ENCODE measurements at places on chromosomes 3 and 15.

DNA sequence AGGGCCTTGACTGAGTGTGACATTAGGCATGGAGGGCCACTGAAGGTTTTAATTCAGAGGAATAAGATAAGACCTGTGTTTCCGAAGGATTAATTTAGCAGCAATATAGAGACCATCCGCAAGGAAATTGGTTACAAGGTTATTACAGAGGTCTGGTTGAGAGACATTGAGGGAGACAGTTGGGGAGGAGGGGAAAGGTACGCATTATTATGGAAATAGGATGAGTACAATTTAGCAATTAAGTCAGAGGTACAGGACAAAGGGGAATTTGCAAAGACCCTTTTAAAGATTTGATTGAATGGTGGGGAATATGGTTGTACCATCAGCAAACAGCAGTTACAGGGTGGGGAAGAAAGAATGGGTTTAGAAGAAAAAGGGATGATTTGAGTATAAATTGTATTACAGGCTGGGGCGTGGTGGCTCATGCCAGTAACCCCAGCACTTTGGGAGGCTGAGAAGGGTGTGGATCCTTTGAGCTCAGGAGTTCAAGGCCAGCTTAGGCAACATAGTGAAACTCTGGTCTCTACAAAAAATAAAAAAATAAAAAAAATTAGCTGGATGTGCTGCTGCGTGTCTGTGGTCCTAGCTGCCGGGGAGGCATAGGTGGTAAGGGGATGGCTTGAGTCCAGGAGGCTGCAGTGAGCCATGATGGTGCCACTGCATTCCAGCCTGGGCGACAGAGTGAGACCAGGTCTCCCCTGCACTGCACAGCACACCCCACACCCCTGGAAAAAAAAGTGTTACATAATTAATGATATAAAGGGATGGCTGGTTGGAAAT is 11.3 kb downstream of the ARL8B start:
- DNase-seq = no peak

- DNase-seq = no peak
Observed at GRCh38 chr3:129046037-129046731, 14.4 kb upstream of the GP9 start.

DNA sequence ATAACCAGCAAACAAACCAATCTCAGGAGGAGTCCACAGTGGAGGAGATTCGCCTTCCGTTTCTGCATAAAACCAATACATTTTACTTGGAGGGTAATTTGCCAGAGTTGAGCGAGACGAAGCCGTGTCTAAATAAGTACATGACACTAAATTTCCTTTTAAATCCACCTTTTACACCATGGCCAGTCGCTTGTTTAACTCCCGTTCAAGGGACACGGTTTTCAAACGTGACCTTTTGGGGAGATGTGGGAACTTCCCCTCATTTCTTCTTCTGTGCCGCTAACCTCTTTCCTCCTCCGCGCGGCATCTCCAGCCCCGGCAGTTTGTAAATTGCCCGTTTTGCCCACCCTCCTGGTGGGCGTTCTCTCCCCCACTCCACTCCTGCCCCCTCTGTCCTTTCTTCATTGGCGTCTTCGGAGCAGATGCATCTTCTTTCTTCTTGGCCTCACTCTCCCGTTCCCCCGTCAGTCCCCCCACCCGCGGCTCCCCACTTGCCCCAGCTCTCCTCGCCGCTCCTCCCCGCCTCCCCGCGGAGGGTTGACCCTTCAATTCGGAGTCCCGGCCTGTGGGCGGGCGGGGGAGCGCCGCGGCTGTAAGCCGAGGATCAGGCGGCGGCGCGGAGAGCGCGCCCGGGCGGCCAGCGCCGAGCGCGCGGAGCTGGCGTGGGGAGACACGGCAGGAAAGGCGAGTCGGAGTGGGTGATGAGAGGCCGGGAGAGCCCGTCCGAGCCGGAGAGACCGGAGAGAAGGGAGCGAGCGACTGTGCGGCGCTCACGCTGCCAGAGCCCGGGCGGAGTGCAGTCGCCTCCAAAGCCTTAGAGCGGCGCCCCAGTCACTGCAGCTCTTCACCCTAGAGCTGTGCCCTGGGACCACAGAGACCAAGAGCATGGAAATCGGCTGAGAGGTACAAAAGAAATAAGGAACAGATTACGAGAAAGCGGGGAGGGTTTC is at the start of gene NLGN1:
NLGN1 (plus strand) TSS at position 584 of the 950 bp plus-strand sequence.
- peak; percentile 59 for DNase-seq

- peak; percentile 60 for DNase-seq
Observed at GRCh38 chr15:32994810-32995424, 199.6 kb downstream of the FMN1 start.

DNA sequence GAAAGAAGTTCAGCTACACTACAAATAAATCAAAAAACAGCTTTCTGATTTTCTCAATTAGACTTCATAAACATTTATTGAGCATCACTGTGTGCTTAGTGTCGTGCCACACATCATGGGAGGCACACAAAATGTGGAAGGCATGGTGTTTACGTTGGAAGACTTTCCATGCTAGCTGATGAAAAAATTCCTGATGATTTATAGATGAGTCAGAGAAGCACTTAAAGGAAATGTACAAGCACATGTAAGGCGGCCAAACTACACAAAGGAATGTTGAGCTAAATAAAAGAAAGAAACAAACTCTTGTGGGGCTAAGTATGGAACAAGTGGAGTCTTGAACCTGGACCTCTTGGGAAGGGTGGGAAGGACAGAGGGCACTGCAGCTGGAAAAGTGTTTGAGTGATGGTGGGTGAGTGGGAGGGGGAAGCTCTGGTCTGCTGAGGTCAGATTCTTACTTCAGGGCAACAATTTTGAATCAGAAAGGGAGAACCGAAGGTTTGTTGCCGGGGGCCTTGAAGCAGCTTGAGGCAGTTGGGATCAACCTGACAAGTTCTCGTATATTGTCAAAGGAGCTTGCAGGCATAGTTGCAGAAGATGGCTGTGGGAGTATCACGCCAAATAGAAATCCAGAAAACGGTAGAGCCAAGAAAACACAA is 66.9 kb downstream of the FOXB1 start:
- no peak for DNase-seq

DNA sequence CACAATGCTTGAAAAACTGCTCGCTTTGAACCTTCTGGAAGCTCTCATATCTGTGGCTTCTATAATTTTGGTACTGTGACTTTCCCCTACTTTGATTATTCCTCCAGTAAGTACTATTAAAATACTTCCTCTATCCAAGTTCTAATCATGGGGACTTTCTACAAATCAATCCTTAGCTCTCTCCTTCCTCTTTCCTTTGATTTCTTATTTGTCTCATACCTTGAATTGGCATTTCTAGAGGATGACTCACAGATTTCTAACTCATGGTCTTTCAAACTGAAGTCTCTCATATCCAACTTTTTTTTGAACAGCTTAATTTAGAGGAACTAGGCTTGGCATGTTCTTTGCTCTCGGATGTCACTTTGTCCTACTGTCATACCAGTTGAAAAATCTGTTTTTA is 241.8 kb downstream of the TBC1D5 start:
- DNase-seq = no peak

DNA sequence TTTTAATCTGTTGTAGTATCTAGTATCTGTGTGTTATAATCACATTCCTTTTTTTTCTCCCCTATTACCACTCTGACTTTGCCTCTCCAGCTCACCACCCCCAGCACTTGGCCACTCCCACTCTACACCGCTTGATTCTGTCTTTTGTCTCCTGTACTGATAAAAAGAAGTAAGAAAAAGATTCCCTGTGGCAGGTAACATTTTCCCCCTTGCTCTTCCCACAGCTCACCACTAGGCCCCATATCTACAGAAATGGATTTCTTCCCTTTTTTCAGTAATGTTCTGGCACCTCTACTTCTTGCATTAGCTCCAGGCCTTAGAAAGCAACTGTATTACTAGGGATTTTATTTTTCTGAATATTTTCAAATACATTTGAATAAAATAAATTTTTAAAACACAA is 25.6 kb downstream of the KCNH8 start:
- no peak for DNase-seq

GRCh38 chr3:150449169-150449721 is 41.1 kb downstream of the TSC22D2 start:
- peak; percentile 36 for DNase-seq

- no peak for DNase-seq
Observed at GRCh38 chr3:42800251-42800650, 4.0 kb downstream of the HIGD1A start.

GRCh38 chr3:59422312-59422711 is 372.5 kb upstream of the CFAP20DC start:
- DNase-seq = no peak

DNA sequence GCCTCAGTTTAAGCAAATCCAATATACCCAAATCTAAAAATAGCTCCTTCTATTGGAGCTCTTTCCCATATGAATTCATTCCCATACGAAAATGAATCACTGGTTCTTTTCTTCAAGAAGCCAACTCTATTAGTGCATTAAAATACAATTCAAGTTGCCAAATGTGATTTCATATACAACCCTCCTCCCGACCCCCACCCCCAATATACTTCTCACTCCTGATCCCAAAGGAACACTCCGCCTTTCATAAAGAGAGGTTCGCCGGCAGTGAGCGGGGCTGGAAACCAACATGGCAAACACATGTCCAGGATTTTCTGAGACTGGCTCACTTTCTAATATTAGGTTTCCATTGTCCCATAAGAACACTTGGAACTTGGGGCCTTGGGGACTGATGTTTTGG is 48.5 kb downstream of the MAGEF1 start:
- no peak for DNase-seq

DNA sequence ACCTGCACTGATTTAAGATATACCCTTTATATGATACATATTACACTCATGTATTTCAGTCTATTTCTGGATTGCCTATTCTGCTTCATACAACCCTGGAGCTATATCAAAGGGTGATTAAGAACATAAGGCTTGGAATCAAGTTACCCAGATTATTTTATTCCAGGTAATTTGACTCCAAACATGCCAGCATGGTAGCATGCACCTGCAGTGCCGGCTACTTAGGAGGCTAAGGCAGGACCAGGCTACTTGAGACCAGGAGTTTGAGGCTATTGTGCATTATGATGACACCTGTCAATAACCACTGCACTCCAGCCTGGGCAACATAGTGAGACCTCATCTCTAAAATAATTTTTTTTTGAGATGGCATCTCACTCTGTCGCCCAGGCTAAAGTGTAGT is 50.4 kb upstream of the NEO1 start:
- DNase-seq = no peak

GRCh38 chr3:188351648-188352047 is 197.7 kb downstream of the LPP start:
- no peak for DNase-seq

DNA sequence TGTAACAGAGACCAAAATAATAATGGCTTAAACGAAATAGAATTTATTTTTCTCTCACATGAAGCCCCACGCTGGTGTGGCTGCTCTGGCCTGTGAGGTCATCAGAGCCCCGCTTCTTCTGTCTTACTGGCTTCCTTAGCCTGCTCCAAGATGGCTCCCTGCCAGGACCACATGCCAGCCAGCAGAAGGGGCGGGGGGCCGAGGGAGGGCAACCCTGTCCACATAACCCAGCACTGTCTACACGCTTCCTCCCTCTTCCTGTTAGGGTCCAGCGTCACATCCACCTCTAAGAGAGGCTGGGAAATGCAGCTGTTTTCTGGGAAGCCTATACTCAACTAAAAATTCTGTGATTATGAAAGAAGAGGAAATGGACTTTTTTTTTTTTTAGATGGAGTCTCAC is 107.9 kb upstream of the DLG1 start:
- DNase-seq = peak; percentile 56

DNA sequence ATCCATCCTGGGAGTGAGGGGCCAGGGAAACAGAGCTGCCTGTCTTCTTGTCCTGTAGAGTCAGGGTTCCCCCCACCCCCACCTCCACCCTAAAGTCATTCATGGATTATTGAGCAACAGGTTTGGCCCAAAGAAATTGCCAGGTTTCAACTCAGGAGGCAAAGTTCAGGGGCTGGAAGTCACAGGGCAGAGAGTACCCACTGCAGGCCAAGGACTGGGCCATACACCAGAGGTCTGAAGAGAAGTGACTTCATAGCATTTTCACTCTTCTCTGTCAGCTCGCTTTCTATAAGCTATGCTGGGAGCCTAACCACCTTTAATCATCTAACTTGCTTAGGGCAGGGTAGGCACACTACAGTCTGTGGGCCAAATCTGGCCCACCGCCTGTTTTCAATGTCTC is 50.1 kb downstream of the STARD5 start:
- DNase-seq = no peak

DNA sequence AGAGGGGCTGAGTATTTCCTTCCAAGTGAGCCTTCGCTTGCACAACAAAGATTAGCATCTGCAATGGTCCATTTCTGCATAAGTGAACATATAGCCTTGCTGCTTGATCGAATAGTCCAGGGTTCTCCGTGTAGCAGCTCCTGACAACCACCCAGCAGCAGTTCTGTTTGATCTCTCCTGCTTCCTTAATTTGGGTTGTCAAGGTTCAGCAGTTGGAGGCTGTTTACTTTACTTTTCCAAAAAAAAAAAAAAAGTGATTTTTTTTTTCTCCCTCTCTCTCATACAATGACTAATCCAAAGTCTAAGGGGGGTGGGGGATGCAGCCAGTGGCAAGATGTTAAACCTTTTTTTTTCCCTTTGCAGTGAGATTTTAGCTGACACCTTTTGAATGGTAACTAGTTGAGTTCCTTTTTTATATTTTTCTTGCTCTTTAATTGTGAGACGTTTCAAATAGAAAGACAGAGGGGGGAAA is 3.6 kb downstream of the FOXP1 start:
- DNase-seq = peak; percentile 51

DNA sequence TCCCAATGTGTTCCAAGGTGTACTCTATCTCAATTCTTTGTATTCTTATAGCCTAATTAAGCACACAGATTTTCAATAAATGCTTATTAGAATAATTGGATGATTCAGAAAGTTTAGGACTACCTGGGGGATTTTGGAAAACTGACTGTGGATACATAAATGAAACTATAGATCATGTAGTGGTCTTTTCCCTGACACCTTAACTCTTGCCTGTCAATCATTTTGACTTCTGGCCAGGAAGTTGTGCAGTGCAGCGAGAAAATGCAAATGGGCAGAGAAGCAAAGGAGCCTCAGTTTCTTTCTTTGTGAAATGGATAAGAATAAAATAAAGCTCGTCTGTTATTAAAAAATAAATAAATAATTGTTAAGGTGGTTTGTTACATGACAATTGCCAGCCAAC is 47.4 kb upstream of the DCLK3 start:
- DNase-seq = no peak

GRCh38 chr3:196947136-196947859 is 5.0 kb upstream of the NCBP2 start:
- DNase-seq = no peak

DNA sequence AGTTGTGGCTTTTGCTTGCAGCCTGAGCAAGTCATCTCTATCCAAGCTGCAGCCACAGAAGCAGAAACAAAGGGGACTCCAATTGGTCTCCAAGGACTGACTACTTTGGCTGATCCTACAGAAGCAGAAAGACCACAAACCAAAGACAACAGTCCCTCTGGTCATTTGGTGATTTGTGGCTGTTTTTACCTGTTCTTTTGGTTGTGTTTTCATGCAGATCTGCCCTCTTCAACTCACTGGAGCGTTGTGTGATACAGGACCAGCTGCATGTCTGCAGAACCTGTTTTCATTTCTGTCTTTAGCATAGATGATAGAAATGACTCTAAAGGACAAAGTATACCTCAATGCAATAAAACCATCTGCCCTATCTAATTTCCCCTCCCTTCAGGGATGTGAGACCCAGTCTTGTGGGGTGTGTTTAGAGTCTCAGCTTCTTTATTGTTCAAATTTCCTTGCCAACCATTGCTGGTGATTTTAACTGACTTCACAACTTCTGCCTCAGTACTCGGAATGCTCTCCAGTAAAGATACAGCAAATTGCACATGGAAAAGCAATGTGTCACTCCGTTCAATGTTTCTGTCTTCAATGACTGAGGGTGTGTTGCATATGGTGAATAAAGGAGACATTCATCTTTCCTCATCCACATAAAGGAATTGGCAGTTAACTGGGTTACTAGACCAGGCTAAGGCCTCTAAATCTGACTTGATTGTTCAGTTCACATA is 48.9 kb upstream of the SLC7A14 start:
- DNase-seq = no peak

Measured in lung microvascular endothelial cell (primary cell).